ENCODE measurements at places on chromosomes 5 and 9.

GRCh38 chr9:88723751-88724150, 188.8 kb downstream of the NXNL2 start:
- DNase-seq, result no peak

DNA sequence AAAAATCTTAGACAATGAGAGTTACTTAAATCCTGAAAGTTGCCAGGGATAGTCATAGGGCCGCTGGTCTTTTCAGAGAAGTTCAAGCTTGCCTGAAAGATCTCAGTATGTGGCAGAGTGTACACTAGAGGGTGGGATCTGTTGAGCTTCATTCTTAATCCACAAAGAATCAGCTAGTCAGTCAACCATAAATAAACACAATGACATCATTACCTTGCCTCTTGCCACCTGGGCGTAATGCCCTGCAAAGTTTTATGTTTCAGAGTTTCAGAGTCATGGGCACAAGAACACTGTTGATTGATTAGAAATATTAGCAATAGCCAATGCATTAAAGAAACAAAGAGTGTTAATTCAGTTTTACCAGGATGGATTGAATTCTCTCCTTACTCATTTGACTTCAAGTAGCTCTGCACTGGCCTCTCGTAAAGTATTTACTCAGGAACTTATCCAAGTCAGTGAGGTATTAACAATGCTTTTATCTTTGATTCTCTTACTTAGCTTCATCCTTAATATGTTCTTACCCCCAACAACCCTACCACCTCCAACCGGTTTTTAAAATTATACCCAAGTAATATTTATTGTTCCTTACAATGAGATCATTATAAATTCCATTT, 14.3 kb upstream of the ANXA1 start:
- DNase-seq, result no peak

GRCh38 chr5:145661737-145662485, 173.2 kb downstream of the PRELID2 start:
- no peak for DNase-seq

GRCh38 chr5:71629950-71630349, 42.8 kb downstream of the MCCC2 start:
- DNase-seq, result no peak

GRCh38 chr5:52725065-52725746, 62.5 kb upstream of the ITGA1 start:
- DNase-seq, result no peak

- no peak for DNase-seq
Observed at GRCh38 chr5:175321927-175322532, 122.0 kb downstream of the DRD1 start.

GRCh38 chr5:137303509-137303908, 195.6 kb downstream of the SPOCK1 start:
- no peak for DNase-seq

- DNase-seq, result no peak
Observed at GRCh38 chr5:138458384-138458783, 6.9 kb upstream of the EGR1 start.

Data from cortex of kidney (tissue), 1 donor.